ENCODE measurements at places on chromosomes 2 and 18.

DNA sequence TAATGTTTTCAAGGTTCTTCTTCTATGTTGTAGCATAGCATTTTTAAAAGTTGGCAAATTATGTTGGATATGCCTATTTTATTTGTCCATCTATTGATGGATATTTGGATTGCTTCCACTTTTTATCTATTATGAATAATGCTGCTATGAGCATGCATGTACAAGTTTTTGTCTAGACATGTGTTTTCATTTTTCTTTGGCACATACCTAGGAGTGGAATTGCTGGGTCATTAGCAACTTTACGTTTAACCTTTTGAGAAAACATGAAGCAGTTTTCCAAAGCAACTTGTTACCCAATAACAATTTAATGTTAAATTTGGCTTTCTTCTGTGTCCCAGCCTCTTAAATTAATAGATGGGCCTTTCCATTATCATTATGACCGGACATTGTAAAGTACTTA lies 30.3 kb downstream of the DNAH6 start:
- no peak for DNase-seq

- no peak for DNase-seq
Measured at GRCh38 chr2:239640210-239640609, 239.4 kb upstream of the HDAC4 start.

- peak; percentile 16 for DNase-seq
Measured at GRCh38 chr2:164599954-164600589, 21.2 kb downstream of the GRB14 start.

- DNase-seq, result no peak
Measured at GRCh38 chr18:9619990-9620389, 5.6 kb upstream of the PPP4R1 start.

- no peak for DNase-seq
Measured at GRCh38 chr2:229060147-229060546, 210.9 kb downstream of the PID1 start.
